ENCODE measurements at places on chromosomes 11 and 22.

DNA sequence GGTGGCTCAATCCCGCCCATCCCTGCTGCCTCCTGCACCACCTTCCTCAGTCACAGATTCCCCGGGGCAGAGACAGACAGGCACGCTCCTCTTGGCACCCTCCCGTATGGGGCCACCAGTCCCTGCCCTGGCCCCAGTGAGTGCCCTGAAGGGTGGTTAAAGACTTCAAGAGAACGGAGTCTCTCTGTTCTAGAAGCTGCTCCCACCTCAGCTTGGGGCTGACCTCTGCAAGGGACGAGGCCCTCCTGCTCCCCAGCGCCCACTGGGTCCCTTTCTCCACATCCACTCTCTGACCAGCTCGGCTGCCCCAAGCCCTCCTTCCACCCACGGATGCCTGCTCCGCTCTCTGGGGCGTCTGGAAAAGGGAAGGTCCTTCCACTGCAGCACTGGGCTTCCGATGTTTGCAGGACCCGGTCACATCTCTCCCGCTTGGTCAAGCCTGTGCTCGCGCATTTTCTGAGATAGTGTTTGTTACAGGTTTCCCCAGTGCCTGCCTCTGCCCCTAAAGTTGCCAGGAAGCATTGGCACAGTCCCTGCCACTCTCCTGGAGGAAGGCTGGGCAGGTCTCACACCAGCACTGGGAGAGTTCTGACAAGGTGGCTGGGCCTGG, 1487.9 kb downstream of the TBC1D22A start:
- no peak for DNase-seq

- no peak for DNase-seq
These were observed 1.2 kb downstream of the GUCY1A2 start for GRCh38 chr11:107017104-107017432.

- no peak for DNase-seq
These were observed 137.2 kb upstream of the MTMR2 start for GRCh38 chr11:96061069-96061468.

DNA sequence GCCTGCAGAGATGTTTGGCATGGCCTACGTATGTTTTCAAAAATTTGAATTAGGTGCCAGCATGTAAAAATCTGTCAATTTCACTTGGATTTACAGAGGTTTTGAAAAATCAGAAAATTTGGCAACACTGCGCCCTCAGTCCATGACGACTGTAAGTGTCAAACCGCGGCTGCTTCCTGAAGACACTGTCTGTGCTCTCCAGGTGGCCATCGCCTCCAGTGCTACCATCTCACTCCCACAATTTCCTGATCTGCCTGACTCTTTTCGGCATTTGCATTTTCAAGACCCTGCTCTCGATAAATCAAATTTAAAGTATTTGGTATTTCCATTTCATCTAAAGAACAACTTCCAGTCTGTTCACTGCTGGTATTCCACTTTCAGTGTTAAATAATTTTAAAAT, 34.6 kb downstream of the VSIG10L2 start:
- DNase-seq, result no peak

GRCh38 chr11:64841592-64842365, 2.7 kb downstream of the CDC42BPG start:
- no peak for DNase-seq

DNA sequence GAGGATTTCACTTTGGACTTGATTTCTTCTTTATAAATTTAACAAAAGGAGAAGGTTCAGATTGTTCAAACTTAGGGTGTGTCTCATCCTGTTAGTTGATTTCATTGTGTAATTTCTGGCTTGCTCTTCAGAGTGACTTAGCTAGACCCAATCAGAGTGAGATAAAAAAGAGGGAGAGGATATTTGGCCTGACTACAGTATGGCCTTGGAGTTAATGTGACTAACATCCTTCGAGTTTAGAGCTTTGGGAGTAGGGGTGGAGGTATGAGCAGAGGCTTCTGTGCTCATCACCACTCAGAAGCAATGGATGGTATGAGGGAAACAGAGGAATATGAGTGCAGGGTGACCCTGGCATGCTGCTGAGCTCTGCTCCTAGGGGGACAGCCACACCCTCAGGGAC, 114.2 kb downstream of the ME3 start:
- no peak for DNase-seq

DNA sequence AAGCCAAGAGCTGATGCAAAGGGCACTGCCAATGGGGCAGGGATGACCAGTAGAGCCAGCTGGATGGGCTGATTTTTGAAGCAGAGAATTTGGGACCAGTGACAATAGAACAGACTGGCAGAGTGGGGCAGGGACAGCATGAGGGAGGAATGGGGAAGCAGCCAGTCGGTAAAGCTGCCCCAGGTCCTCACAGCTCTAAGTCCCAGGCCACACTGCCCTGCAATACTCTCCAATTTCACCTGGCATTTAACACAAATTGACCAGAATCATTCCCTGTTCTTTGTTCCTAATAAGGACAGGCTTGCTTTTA, 186.9 kb downstream of the CTTN start:
- no peak for DNase-seq

GRCh38 chr11:73143126-73143838, 1.2 kb upstream of the FCHSD2 start:
- no peak for DNase-seq

DNA sequence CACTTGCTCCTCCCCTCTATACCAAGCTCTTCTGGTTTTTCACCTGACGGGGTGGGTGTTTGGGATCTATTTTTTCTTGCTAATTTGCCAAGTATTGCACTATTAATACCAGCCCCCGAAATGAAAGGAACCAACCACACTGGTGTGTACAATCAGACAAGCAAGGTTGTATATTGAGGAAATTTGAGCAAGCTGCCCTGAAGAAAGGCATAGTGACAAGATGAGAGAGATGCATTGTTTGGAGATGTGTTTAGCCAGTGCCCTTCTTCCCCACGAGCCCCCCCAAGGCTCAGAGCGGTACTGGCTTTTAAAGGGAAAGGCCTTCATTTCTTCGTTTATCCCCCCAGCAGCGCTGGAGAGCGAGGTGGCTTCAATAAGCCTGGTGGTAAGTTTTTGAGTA, 15.2 kb upstream of the GAS2L1 start:
- no peak for DNase-seq

GRCh38 chr22:24386937-24387471, 40.4 kb upstream of the ADORA2A start:
- DNase-seq, result no peak

DNA sequence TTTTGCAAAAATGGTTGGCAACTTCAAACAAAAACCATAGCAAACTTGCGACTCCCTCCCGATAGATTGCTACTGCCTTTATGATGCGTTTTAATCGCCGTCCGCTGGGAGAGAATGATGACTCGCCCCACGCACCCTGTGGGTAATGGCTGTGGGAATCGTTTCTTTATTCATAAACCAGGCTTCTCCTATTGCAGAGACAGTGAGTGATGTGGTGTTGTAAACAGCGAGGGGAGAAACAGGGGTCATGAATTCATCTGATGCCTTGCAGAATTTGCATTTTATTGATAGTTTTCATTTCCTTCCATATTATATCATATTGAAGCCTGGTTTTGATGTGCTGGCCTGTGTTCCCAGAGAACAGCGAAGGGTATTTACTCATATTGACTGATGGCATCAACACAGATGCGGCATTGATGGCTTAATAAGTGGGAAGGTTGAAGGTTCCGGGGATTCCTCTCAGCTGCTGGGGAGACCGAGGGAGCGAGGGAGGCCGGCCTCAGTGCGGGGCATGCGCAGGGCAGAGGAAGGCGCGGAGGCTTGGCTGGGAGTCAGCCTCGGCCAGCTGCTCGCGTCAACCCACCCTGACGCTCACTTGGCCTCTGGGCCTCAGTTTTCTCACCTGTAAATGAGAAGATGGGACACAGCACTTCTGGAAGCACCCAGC, 41.3 kb downstream of the ARHGAP8 start:
- DNase-seq, result no peak

- no peak for DNase-seq
These were observed 6.1 kb downstream of the P2RY2 start for GRCh38 chr11:73223998-73224730.

DNA sequence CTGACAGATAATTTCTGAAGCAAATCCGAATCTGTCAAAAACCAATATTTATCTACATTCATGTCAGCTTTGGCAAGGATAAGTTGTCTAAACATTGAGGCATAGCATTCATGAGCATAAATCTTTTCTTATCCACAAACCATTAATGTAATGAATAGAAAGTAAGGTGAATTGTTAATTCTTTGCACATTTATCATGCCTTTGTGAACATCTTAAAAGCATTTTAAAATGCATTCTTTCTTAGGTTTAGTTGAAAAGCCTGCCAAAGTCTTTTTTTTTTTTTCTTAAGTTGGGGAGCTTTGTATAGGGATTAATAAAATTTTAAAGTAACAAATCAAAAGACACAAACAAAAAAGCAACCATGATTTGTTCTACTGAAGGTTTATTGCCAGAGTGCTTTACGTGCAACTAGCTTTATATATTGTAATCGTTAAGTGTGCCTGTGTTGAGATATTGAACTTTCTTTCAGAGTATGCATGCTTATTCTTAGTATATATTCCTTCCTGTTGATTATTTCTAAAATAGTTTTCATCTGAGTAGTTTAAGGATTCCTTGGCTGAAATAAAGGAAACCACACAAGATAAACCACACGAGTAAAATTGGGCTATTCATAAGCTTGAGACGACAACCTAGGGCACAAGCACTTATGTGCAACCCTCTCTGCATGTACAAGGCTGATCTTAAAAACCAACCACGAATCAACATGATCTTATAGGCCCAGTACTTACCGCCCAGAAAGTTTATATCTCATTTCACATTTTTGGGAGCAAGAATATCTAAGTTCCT, 1110.9 kb upstream of the CNTN5 start:
- DNase-seq, result no peak

DNA sequence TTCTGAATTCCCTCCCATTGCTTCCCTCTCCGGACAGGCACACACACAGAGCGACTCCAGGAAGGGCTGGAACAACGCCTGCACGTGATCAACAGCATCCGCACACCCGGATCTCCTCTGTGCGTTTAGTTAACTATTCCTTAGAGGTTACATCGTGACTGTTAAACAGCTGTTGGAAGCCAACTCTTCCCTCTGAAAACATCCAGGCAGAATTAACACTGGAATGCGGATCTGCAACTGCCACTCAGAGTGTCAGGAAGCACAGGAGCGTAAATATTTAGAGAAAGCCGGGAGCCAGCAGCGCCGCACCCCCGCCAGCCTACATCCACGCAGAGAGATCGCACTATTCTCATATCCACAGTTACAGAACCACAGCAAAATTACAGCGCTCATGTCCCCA, 46.2 kb downstream of the SHANK2 start:
- DNase-seq, result no peak

DNA sequence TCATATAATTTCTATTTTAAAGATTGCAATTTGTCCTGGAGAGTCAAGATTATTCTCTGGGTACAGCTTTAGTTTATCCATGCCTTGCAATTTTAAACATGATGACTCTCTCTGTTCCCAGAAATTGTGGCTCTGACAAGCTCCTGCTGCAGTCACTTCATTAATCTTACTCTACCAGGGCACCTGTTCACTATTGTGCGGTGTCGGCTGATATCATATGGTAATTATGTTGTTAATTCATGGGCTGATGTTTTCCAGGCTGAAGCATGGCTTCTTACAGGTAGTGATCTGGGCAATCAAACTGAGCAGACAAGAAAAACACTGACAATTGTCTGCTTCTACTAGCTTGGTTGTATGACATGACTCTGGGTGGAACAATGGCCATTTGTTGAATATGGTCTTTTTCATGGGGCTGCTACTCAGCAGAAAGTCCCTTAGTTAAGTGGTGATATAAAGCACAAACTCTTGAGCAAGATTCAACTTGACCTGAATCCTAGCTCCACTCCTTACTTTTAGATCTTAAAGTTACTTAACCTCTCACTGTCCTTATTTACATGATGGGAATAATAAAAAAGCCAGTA, 230.7 kb downstream of the FAT3 start:
- no peak for DNase-seq

DNA sequence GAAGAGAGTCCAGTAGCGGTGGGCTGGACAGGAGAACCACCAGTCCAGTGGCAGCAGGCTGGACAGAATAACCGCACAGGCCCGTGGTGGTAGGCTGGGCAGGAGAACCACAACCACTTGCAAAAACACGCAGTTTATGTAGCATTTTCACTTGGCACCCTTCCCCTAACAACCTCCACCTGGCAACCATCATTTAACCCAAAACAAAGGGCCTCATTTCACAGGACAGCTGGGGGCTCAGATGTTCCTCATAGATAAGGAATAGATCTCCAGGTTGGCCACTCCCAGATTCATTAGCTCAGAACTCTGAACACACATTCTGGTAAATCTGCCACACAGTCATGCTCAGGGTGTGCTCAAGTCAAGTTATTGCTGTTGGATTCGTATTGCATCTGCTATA, 41.2 kb downstream of the SYTL2 start:
- DNase-seq, result no peak

DNA sequence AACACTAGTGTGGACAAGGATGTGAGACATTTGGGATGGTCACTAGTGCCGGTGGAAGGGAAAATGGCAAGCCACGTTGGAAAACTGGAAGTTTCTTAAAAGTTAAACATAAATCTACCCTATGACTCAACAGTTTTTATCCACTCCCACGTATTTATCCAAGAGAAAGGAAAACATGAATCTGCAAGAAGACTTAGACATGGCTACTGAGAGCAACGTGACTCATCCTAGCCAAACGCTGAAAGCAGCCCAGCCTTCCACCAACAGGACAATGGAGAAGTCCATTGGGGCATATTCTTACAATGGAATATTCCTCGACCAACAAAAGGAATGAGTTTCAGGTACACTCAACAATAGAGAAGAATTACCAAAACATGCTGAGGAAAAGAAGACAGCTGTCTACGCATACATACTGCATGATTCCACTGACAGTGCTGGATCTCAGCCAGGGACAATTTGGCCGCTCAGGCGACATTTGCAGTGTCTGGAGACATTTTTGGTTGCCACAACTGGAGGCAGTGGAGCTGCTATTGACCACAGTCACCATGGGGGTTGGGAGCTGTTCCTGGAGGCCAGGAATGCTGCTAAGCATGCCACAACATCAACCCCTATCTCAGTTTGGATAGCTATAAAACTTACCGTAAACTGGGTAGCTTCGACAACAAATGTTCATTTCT, 21.2 kb downstream of the SYT13 start:
- DNase-seq, result no peak

GRCh38 chr11:101446238-101446637, 137.6 kb downstream of the TRPC6 start:
- no peak for DNase-seq

DNA sequence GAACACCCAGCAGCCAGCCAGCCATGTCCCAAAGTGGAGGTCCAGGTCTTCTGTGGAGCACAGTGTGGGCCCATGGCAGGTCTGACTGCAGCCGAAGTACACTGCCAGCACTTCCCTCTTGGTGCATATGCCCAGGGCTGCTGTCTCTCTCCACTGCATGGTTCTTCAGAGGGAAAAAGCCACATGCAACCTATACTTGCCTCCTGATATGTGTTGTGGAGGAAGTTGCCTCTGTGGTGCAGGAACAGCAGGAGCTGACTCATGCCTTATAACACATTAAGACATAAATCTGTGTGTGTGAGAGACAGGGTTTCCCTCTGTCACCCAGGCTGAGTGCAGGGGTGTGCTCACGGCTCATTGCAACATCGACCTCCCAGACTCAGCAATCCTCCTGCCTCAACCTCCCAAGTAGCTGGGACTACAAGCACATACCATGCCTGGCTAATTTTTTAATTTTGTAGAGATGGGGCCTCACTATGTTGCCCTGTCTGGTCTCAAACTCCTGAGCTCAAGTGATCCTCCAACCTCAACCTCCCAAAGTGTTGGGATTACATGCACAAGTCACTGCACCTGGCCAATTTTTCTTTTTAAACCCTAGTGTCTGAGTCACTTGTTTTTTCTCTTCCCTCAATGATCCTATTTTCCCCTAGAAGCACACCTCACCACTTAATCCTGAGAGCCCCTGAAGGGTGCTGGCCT, 98.8 kb downstream of the MPPED2 start:
- DNase-seq, result no peak

All from stimulated activated CD8-positive, alpha-beta memory T cell treated with anti-CD3 and anti-CD28 coated beads, Interleukin-15, amount 100 ng/mL, for 4 hours (primary cell).